ENCODE measurements at places on chromosomes 16 and 17.

- no peak for DNase-seq
Measured at GRCh38 chr16:59356709-59357108, 622.6 kb upstream of the GOT2 start.

DNA sequence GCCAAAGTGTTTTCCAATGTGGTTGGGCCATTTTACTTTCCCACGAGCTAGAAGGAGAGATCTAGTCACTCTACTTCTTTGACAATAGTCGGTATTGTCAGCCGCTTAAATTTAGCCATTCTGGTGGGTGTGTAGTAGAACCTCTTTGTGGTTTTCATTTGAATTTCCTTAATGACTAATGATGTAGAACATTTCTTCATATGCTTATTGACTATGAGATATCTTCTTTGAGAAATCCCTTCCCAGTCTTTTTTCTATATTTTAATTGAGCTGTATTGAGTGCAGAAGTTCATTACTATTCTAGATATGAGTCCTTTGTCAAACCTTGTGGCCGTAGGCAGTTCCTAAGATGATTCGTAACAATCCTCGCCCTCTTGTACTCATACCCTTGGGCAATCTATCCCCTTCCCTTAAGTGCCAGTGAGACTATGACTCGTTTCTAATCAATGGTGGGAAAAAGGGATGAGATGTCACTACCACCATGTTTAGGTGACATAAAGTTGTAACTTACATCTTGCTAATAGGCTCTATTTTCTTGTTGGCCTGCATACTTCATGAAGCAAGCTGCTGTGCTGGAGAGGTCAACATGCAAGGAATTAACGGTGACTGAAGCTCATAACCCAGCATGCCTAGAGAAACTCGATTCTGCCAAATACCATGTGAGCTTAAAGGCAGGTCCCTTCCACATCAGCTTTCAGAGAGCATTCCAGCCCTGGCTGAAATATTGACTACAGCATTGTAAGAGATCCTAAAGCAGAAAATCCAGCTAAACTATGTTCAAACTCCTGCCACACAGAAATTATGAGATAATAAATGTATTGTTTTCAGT is 817.9 kb upstream of the SOX9 start:
- DNase-seq: peak; percentile 44

DNA sequence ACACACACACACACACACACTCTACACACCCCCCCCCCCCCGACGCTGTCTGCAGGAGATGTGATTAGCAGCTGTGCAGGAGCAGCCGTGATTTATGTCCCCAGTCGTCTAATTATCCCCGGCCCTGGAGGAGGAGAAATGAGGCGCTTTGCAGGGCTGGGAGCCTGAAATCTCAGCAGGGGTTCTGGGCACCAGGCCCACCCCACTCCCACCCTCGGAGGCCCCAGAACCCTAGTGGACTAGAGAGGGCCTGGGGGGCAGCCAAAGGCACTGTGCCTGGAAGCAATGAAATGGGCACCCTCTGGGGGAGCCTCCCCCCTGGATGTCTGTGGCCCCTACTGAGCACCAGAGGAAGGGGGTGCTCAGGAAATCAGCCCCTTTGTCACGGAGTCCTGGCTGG is 134.2 kb upstream of the CIBAR2 start:
- DNase-seq: no peak

- DNase-seq: no peak
Measured at GRCh38 chr16:73171380-73171779, 123.5 kb upstream of the ZFHX3 start.

- DNase-seq: no peak
Measured at GRCh38 chr16:11624636-11625607, 38.2 kb upstream of the LITAF start.
